ENCODE measurements at places on chromosomes 6 and 20. TPM values are rescaled to one million over a fixed set of nuclear protein-coding genes. Genes with fewer than 3 reads are reported as not detected.

The ZGPAT gene
- polyA plus RNA-seq, result 26.4 TPM

The PI3 gene
- not detected for polyA plus RNA-seq

The TREML2 gene
- polyA plus RNA-seq, result not detected

The HTR1E gene
- polyA plus RNA-seq, result 1.1 TPM

The TFEB gene
- polyA plus RNA-seq, result 6.9 TPM

The FOXA2 gene
- polyA plus RNA-seq, result not detected

The HSPA1L gene
- 6.1 TPM for polyA plus RNA-seq

The SUMO4 gene
- 0.53 TPM for polyA plus RNA-seq

The CDH4 gene
- polyA plus RNA-seq, result 0.12 TPM

GRCh38 chr6:129175066-129175465, 292.1 kb downstream of the LAMA2 start:
- DNase-seq, result no peak

DNA sequence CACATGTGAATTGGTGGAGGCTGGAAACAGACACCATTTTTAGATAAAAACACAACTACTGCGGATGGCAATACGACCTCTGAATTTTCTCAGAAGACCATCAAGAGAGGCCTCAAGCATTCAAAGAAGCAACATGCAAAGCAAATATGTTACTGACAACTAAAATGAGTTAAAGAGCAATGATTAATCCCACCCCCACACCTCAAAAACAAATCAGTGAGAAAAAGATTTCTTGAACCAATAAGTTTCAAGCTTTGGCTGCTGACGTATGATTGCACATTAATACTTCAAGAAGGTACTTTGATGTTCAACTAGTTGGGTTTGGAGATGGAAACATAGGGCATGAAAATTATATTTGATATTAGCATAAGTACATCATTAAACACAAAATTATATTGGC, 982 bp downstream of the MMUT start:
- DNase-seq, result no peak

GRCh38 chr20:63831993-63832686, 1.1 kb upstream of the ZBTB46 start:
- peak; percentile 70 for DNase-seq

DNA sequence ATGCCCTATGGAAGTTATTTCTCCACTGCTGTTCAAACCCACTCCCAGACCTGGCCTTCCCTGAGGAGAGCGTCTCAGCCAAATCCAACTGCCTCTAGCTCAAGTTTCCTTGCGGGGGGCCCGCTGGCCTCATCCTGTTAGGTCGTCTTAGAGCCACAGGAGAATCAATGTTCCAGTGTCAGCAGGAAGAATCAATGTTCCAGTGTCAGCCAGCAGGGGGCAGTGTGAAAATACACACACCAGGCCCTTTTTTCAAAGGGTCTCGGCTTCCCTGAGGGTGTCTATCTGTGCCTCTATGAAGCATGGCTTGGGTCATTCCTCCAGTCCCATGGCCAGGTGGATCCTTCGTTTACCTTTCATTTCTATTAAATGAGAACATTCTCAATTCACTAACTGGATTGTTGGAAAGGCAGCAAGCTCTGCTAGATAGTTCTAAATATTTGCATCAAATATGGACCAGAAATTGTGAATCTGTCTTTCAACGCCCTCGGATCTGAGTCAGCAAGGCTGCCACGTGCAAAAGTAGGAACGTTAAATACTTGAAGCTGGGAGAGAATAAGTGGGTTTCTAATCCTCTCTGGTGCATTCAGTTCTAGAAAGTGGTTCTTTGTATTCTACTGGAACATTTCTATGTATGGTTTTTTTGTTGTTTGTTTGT, 19.2 kb downstream of the PRND start:
- peak; percentile 44 for DNase-seq

DNA sequence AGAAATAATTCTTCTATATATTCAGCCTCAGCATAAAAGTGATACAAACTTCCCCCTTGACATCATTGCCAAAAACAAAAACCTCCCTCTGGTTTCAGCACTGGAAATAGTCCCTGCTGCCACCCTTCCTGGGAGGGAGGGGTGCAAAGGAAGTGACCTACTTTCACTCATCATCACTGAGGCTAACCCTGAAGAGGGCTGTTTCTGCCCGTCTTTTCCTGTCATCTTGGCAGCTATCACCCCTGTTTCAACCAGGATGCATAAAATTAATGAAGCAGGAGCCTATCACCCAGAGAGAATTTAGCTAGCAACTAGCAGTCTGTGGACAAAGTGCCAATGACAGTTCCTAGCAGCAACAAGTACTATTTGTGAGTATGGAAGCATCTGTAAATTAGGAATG, 397.8 kb downstream of the LAMA2 start:
- DNase-seq, result no peak

GRCh38 chr6:13001927-13002326, 285.4 kb downstream of the PHACTR1 start:
- no peak for DNase-seq

DNA sequence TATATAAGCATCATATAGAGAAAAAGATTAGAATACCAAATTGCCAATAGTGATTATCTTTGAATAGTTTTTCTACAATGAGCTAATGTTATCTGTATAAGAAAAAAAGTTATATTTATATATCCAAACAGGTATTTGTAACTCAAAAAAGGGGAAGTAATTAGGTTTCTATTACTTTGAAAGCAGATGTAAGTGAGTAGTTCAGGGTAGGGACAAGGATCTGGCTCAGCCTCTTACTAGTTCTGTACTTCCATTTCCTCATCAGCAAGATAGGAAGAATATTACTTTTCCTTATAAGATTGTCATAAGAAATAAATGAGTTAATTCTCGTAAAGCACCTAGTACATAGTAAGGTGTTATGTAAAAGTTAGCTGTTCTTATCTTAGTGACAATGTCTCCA, 32.2 kb downstream of the AHI1 start:
- DNase-seq, result no peak

GRCh38 chr20:43190332-43190953, 737 bp upstream of the PTPRT start:
- no peak for DNase-seq

DNA sequence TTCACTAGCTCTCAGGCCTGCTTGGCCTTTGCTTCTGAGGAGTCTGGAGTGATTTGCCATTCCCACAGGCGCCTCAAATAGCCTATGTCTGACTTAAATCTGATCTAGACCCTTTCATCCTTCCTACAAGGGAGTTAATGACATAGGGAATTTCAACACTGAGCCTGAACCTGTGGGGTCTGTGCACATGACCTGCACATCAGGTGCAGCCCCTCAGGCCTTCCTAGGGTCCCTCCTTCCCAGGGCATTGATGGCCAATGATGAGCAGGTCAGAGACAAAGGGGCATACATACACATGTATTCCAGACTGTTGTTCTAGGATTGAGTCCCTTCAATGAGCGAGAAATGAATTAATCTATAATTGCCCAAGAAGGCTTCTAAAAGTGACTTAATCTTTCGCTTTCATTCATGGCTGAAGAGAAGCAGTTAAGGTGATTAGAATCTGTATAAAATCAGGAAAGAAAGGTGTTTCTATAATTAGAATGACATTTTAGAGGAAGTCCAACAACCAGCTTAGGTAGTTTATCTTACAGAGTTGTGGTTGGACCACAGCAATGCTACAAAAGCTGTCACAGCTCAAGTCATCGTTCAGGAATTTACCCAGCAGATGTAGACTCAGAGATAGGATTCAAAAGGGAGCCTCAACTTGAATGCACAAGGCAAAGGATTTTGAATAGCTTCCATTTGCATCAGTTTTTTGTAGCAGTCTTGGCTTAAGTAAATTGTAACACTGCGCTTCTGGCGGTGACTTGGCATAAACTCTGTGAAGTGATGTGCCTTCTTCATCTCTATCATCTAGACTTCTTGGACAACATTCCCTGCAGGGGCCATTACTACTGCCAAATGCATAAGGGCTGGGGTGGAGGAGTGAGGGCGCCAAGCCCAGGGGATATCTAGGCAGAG, 27.0 kb upstream of the TBC1D7 start:
- DNase-seq, result no peak

- DNase-seq, result no peak
These were observed 9.6 kb downstream of the AHCY start for GRCh38 chr20:34293589-34293988.

- no peak for DNase-seq
These were observed 1.7 kb downstream of the SRMS start for GRCh38 chr20:63545814-63546213.

DNA sequence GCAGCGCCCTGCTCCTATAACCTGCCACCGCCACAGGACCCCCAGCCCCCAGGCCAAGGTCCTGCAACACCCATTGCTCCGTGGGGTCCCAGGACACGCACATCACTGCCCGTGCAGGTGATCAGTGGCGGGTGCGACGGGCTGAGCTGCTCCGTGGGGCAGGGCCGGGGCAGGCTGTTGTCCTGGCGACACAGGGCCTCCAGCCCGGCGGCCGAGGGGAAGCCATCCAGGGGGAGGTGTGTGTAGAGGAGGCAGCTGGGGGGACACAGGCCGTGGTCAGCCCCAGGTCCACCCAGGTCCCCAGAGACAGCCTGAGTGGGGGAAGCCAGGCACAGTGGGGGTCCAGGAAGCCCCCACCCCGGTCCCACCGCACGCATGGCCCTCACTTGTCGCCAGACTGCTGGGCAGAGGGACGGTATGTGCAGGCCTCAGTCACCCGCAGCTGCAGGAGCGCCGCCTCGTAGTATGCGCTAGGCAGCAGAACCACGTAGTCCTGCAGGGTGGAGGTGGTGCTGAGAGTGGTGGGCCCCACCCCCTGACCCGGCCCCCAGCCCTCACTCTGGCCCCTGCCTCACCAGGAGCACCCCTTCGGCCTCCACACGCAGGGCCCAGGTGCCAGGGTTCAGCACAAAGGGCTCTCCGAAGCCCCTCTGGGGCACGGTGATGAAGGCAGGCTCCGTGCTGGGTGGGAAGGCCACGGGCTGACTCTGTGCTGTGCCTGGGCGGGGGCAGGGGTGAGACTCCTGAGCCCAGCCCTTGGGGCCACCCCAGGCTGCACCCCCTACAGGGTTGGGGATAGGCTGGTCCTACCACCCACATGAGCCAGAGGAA, 30.4 kb downstream of the ADRM1 start:
- DNase-seq, result no peak

GRCh38 chr6:6856538-6857523, 250.9 kb upstream of the RREB1 start:
- DNase-seq, result no peak

DNA sequence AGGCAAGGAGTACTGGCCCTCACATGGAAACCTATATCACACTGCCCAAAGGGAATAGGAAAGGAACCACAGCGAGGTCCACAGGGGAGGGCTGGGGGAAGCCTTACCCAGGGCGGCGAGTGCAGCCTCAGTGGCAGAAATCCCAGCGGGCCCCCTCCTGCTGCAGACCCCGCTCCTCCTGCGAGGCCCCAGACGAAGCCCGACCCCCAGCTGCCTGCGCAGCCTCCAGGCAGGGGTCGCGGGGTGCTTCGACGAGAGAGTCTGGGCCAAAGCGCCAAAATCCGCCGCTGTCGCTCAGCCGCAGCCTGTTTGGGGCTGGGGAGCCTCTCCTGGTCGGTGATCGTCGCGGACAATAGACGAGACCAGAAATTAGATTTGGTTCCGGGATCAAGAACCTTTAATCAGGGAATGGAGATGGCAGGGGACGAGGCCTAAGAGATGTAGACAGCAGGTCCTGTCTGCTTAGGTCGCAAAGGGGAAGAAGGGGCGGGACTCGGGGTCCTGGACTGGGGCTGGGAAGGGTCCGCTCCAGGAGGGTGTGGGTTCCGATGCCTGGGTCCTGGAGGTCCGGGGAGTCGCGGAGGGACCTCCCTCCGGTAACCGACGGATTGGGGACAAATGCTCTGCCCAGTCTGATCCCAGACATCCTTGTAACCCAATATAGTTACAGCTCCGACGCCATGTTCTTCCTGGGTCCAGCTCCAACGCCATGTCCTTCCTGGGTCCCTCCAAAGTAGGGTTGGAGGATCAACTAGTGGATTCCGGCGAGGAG, 36.4 kb upstream of the HLA-E start:
- DNase-seq, result no peak

All from ovary (tissue), 10 donors.